CD4-positive, alpha-beta T cell treated with Interleukin-21 for 1 hour (primary cell): ENCODE measurements at places on chromosomes 2 and 18.

DNA sequence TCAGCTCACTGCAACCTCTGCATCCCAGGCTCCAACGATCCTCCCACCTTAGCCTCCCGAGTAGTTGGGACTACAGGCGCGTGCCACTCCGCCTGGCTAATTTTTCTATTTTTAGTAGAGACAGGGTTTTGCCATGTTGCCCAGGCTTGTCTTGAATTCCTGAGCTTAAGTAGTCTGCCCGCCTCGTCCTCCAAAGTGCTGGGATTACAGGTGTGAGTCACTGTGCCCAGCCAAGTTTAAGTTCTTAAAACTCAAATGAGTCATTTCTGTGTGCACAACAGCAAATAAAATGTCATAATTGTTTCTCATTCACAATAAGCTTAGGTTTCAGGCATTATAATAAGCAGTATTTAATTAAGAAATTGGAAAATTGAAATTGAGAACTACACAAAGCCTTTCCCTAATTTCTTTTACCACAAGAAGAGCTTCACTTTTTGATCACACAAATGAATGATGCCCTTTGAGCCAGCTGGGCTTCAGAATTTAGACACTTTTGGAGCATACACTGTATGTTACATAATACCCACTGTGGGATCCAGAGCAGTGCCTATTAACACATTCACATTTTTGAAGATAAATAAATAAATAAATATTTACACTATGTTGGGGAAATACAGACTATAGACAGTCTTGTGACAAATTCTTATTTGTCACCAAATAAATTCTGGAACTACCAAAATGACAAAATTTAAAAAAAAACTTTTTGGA lies 8.6 kb upstream of the ME2 start:
- DNase-seq = no peak

DNA sequence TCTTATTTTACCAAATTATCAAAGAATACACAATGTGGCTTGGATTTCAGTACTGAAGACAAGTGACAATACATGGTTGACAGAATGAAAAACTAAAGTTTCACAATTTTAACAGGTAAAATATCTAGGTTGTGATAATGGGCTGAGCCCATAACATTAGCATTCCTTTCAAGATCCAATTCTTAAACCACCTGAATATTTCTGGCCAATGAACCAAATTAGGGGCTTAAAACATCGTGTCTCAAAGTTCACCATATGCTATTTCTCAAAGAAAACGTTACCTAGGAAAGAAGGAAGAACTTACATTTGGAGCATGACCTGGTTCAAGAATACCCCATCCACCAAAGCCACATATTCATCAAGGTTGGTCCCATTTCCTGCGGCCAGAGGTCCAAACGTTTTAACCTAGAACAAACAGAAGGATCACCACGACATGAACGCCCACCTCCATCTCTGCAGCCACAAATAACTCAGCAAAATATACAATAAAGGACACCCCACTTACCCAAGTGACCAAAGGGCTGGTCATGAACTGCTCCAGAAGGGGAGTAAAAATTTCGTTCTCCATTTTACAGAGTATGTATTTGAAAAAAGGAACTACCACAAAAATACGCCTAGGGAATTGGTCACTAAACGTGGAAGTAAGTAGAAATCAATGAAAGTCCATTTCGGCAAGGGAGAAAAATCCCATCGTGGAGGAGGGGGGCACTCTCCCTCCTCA lies 984 bp downstream of the CCDC88A start:
- DNase-seq = peak; percentile 4

DNA sequence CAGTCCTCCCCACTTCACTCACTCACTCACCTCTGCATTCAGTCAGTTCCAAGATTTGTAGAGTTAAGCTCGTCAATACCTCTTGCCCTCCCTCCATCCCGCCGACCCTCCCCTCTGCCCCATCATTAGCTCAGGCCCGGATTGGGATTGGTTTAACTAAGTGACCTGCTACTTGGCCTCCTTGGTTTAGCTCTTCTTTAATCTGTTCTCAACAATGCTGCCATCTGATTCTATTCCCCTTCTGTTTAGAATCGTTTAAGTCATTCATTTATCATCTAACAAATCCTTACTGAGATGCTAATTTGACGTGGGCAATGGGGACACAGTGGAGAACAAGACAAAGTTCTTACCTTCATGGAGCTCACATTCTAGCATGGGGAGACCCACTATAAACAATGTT lies 204.6 kb downstream of the MTX2 start:
- no peak for DNase-seq

- DNase-seq = no peak
Observed at GRCh38 chr2:68045342-68045741, 17.5 kb downstream of the C1D start.

DNA sequence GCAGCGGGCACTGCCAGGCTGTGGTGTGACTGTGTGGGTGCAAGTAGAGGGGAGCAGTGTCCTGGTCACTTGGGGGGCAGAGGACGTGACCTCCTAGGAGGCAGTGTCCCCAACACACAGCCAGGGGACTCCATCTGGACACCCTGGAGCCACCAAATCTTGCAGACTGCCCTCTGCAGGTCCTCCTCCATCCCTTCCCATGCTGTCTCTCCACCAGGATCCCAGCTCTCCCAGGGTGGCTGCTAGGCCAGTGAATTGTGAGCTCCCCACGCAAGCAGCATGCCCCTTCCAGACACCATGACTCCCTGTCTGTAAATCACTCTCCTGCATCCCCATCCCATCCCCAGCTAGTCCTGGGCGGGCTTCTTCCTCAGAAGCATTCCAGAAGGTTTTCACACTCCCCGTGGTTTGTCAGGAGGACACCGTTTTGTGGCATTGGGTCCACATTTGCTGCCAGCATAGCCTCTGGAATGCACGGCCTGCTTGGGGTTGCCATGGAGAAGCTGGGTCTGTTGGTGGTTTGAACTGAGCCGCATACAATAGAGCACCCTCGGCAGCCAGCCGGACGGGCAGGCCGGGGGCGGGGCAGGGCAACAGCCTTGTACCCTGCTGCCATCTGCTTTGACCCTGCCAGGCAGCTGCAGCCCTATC lies 210.7 kb downstream of the KLHL29 start:
- DNase-seq = no peak
